ENCODE measurements at places on chromosomes 12 and 14.
A peak's percentile ranks its signal among the peaks of the same experiment; 100 is the strongest.

DNA sequence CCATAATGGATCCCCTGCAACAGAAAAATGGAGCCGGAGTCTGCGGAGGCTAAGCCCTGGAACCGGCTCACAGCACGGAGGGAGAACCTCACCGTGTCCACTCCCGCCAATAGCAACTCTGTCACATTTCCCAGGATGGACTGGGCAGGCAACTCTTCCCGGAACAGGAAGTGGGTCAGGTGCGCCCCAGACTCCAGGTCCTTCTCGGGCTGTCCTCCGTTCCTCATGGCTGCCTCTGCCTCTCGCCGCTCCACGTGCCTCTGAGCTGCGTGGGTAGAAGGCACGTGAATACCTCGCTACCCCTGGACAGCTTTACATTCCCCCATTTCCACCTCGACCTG, 2.2 kb downstream of the CYP27B1 start:
- no peak for DNase-seq

DNA sequence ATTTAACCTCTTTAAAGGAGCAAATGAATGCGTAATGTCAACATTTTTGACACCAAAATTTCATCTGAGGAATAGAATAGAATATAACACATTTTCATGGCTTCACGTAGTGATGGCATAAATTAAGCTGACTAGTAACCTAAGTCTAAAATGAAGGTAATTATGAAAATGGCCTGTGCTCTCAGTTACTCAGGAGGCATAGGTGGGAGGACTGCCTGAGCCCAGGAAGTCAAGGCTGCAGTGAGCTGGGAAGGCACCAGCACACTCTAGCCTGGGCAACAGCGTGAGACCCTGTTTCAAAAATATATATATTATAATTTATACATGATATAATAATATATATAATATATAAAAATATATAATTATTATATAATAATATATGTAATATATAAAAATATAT, 383.2 kb upstream of the ATP2B1 start:
- DNase-seq, result no peak

DNA sequence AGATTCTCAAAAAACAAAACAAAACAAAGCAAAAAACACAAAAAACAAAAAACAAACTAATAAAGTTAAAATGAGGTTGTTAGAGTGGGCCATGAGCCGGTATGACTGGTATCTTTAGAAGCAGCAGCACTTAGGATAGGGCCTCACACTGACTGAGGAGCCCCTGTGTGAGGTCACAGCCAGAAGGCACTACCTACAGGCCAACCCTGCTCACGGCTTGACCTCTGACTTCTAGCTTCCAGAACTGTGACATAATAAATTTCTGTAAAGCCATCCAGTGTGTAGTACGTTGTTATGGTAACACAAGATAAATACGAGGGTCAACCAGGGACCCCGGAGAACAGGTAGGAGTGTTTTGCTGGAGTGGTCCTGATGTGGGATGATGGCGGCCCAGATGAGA, 629.6 kb downstream of the VRK1 start:
- no peak for DNase-seq

DNA sequence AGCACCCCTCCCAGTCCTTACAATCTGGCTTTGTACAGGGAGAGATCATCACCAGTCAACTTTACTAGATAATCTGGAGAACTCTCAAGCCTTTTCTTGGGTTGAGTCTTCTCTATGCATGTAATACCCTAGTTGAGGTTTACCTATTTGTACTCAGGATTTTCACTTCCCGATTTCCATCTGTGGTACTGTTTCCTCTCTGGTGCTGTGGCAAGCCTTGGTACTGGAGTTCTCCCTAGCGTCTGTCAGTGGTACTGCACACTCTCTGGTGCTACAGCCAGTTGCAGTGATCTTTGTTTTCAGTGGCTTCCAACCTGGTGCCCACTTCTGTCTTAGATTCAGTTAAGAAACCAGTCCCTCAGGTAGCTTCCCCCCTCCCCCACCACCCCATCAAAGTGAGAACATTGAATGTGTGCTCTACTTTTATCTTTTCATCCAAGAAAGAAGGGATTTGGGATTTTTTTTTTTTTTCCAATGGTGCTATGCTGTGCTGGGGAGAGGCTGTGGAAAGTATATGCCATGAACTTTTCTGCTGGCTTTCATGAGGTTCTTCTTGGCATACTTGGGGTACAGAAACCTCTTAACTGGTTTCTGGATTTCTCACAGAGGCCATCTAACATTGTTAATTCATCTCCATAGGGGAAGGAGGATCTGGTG, 69.4 kb upstream of the EVL start:
- peak; percentile 78 for DNase-seq

GRCh38 chr14:103273145-103273744, 60.8 kb upstream of the EIF5 start:
- no peak for DNase-seq

GRCh38 chr12:12606781-12607589, 4.7 kb upstream of the CREBL2 start:
- no peak for DNase-seq

DNA sequence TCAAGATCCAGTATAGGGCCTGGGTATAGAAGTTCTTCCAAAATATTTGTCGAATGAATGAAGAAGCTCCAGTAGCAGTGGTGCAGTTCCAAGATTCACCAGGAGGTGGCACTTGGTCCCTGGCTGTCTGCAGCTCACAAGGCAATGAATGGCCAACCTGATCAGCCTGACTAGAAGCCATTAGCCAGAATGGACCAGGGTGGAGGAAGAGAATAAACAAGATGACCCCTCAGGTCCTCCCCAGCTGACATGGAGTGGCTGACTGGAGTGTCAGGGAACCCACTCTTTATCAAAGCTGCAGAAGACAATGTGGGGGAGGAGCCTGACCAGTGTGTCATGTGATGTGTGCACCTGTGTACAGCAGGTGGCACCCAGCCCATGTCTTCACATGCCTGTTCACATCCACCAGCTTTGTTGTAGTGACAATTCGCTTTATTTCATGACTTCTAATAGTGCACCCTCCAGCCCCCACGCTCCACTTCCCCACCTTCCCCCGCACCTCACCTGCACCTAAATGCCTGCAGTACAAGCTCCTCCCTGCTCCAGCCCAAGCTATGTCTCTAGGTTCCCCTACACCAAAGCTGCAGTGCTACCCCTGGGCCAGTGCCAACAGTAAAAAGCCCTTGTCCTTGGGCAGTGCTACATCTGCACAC, 3.0 kb downstream of the LTBP2 start:
- peak; percentile 91 for DNase-seq

DNA sequence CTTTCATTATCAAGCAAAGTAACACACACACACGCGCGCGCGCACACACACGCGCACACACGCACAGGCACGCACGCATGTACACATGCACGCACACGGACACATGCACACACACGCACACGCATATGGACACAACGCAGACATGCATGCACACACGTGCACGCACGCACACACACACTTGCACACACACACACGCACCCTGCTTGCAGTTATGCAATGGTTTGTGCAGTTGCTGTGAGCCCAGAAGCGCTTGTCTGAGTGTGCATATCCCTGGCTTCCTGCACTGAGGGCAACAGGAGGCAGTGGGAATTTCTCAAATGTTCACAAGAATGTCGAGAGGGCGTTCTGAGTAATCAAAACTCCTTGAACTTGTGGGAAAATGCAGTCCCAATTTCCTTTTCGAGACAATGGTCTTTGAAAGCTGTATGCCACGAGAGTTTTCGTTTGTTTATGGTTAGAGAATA, 41.6 kb downstream of the NFKBIA start:
- no peak for DNase-seq

- DNase-seq, result no peak
Observed at GRCh38 chr12:120895532-120895931, 8.6 kb downstream of the SPPL3 start.

GRCh38 chr12:132014092-132014914, 64.6 kb downstream of the EP400 start:
- DNase-seq, result no peak
